Testis (tissue), 5 donors: ENCODE measurements at places on chromosomes 4 and X.
A peak's percentile ranks its signal among the peaks of the same experiment; 100 is the strongest.

- no peak for DNase-seq
Measured at GRCh38 chrX:1455948-1456280, 3.2 kb upstream of the ASMTL start.

- DNase-seq = no peak
Measured at GRCh38 chr4:153729895-153730294, 29.9 kb downstream of the RNF175 start.

DNA sequence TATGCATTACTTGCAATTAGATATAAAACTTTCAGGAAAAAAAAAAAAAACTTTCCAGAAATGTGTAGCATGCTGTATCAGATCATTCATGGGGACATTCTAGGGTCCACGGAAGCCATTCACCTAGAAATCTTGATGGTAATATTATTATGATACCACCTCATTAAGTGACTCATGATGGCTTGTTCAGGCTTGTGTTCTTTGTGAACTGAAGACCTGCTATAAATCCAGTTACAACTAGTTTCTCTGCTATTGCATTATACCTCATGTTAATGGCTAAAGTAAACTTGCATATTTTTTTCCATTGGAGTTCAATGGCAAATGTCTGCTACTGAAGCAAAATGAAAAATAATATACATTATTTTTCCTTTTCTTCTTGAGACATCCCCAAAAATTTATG lies 35.3 kb upstream of the PTPN13 start:
- no peak for DNase-seq

DNA sequence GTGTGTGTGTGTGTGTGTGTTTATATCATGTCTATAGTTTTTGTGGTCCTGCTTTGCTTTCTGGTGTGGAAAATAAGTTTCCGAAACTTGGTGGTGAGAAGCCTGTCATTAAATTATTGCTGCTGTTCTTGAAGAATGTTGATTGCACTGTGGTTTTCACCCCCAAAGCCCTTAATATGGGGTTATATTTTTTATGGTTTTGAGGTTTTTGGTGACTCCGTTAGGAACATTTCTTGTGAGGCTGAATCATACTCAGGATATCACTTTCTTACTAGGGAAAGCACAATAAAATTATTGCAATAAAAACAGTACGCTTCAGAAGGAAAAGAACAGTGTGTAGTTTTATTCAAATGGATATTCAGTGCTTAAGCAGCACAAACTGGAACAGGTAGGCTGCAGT lies 539.1 kb upstream of the MAGEB18 start:
- no peak for DNase-seq

- no peak for DNase-seq
Measured at GRCh38 chr4:134601706-134602105, 400.1 kb upstream of the PABPC4L start.

- no peak for DNase-seq
Measured at GRCh38 chr4:139819082-139819481, 153.5 kb downstream of the MGST2 start.

DNA sequence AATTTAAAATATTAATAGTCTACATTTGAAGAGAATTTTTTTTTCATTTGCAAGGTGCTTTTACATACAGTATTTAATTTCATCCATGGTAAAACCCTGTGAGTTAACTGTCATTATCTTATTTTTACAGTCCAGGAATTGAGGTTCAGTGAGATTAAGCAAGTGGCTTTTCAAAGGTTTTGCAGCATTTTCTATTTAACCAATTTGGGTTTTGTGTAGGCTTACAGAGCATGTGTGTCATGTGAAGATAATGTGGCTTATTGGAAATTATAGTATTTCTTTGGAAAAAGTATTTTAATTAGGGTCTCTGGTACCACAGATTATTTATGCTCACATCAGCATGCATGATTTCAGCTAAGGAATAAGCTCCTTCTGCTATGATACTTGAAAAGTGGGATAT lies 4.5 kb downstream of the XK start:
- no peak for DNase-seq

DNA sequence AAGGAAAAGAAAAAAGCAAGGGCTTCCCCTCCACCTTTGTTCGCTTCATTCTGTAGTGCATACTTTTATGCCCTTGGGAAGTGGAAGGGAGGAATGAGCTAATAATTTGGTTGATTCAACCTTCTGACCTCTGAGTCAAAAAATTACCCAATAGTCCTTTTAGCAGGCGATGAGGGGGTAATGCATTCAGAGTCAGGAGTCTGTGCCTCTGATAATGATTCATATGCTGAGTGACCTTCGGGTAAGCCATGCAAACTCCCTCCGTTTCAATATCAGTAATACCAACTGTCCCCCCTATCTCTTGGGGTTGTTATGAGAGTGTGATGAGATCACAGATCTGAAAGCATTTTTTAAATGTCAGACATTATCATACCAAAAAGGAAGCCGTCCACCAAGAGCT lies 41.6 kb upstream of the ACSL4 start:
- DNase-seq = no peak

DNA sequence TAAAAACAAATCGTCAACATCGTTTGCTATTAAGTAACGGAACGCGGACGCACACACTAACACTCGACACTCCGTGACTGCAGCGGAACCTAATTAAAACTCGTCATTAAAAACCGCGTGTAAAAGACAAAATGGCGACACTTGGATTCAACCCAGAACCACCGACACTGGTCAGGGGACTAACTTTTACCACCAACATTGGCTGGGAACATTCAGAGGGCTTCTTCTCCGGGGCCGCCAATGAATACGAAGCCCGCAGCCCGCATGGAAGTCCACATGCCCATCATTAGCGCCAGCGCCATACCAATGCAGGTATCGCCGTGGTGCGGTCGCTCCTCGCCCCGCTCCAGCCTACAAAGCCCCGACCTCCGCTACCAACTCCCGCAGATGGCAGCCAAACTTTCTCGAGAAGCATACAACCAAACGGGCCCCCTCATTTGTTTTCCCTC lies 498 bp downstream of the RBMX start:
- DNase-seq = peak; percentile 33

DNA sequence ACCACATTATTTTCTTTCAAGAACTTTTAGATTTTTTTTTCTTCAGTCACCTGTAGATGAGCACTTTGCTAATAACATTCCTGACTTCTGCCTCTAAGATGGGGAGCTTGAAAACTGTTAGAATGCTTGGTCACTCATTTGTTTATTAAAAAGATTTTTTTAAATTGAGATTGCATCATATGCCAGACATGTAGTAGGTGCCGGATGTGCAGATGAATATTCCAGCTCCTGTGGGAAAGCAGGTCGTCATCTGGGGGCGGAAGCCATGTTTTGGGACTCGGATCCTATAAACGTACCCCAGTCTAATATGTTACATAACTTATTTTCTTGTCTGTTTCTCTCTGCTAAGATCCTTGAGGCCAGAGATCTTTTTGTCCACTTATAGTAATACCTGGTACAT lies 236.8 kb downstream of the ARHGAP10 start:
- no peak for DNase-seq

DNA sequence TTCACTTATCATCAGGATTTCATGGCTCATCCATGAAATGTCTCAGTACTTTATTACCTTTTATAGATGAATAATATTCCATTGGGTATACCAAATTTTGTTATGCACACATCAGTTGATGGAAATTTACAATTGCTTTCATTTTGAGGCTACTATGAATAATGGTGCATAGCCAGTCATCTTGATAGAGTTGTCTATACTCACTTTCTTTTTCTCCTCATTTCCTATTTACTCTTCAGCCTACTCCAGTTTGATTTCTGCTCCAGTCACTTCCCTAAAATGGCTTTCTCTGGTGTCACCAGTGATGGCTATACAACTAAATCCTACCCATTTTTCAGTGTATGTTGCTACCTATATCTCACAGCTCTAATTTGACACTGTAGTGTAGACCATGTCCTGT lies 743.5 kb upstream of the MAGEB2 start:
- DNase-seq = no peak

GRCh38 chr4:175973027-175973923 lies 92.4 kb upstream of the WDR17 start:
- DNase-seq = no peak

DNA sequence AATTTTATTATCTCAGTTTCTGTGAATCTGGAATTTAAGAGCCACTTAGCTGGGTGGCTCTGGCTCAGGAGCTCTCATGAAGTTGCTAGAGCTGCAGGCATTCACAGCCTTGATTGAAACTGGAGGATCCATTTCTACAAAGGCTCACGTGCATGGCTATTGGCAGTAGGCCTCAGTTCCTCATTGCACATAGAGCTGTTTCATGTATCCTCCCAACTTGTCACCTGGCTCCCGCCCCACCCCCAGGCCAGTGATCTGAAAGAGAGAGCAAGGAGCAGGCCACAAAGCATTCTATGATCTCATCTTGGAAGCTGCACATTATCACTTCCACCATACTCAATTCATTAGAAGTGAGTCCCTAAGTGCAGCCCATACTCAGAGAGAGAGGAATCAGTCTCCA lies 18.5 kb upstream of the AP1AR start:
- DNase-seq = no peak

GRCh38 chr4:158671915-158672806 lies at the start of gene ETFDH:
Gene ETFDH (plus strand): TSS chr4:158672296. CDS start chr4:158672457, 161 bp downstream.
- DNase-seq = peak; percentile 98

DNA sequence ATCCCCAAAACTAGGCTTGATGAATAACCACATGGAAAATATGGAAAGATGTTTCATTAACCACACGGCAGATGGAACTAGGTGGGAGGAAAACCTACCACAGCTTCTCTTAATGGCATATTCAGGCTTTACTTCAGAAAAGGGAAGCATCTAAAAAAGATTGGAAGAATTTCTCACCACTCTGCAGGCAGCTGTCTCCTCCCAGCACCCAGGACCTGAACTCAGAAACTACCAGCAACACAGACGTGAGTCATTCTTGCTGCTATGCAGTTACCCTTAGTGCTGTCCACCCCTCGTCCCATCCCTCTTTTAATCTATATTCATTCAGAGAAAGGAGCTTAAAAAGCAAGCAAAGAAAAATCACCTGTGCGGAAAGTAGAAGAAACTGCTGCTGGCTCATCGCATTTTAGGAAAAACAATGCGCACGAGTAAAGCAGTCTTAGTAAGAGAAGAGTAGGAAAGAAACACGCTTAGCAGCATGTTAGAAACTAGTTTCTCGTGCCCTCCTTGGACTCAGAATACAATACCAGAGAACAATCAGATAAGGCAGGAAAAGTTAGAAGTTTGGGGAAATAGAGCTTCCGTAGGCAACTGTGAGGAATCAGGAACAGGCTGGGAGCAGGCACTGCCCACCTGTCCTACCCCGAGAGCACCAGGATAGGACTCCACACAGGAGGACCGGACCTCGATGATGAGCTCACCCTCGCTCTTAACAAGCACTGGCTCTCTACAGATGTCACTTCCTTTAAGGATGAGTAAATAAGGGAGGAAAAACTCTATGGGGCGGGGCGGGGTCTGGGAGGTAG lies 48.1 kb upstream of the ENPP6 start:
- no peak for DNase-seq

GRCh38 chrX:13257223-13258051 lies 62.4 kb downstream of the ATXN3L start:
- DNase-seq = no peak

DNA sequence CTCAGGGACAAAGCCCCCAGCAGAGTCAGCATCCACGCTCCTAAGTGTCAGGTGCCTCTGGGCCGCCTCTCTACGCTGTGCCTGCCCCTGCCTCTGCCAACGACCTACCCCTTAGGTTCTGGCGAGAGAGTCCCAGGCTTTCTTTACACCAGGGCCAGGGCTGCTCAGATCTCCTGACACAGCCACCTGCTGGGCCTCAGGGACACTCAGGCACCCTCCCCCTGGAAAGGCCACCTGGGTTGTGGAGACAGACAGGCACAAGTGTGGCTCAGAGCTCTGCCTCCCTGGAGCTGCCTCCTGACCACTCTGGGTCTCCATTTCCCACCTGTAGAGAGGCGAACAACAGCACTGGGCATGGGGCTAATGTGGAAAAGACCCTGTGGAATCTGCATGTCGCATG lies 90.0 kb upstream of the ADRA2C start:
- DNase-seq = no peak

DNA sequence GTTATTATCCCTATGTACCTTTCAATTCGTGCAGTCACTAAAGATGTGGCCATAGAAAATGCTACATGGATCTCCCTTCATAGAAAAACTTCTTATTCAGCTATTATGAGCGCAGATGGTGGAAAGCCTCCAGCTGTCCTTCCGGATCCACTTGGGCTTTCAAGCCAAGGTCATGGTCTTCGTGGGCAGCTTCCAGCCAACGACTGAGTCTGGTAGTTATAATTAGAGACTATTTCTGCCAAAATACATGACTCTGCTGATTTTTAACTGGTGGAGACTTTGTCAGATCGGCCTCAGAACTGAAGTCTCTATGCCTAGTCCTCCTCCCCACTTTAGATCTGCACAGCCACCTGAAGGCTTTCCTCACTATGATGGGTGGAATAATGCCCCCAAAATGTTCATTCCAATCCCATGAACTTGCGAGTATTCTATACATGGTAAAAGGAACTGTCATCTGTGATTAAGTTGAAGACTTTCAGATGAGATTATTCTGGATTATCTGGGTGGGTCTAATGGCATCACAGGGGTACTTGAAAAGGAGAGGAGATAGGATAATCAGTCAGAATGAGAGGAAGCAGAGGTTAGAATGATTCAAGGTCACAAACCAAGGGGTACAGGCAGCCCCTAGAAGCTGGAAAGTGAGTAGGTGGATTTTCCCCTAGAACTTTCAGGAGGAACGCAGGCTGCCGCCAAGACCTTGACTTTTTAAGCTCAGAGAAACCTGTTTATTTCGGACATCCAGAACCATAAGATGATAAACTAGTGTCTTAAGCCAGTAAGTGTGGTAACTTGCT lies 171.1 kb upstream of the CXCL13 start:
- peak; percentile 86 for DNase-seq

DNA sequence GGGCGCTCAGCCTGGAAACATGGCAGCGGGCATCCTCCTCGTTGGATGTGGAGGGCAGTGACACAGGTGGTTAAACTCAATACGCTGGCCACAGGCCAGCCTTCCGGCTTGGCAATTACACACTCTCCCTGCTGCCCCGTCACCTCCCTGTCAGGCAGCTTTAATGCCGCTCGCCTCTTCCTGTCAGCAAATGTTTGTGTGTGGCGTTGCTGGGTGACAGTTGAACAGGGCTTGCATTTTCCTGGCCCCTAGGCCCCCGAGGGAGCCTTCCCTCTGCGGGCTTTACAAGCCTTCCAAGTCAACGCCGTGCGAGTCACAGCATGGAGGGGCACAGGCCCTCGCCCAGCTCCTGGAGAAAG lies 620.0 kb downstream of the BCOR start:
- DNase-seq = no peak

GRCh38 chrX:64202808-64203325 lies 2.6 kb downstream of the AMER1 start:
- no peak for DNase-seq

GRCh38 chrX:124507246-124507645 lies 160.9 kb downstream of the SH2D1A start:
- DNase-seq = no peak

DNA sequence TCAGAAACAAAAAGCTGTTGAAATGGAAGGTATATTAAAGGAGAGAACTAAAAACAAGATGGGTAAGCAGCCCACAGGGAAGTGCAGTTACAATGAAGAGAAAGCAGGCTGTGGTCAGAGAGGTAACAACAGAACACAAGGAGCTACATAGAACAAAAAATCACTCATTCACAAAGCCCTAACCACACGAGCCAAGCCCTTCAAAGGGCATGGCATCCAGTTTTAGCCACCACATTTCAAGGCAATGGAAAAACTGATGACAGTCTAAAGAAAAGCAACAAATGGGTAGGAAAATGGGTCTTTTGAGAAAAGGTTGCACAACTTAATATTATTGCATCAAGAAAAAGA lies 37.5 kb downstream of the KDR start:
- no peak for DNase-seq
